ENCODE measurements at places on chromosomes 3 and 15.

GRCh38 chr15:40825661-40826422 is 2.7 kb downstream of the PPP1R14D start:
- no peak for DNase-seq

- DNase-seq: no peak
Observed at GRCh38 chr15:68910341-68910740, 20.0 kb upstream of the SPESP1 start.

- no peak for DNase-seq
Observed at GRCh38 chr15:56383010-56383409, 17.8 kb downstream of the TEX9 start.

- DNase-seq: no peak
Observed at GRCh38 chr3:126358038-126358815, 1.0 kb upstream of the KLF15 start.

GRCh38 chr15:78840661-78841375 is 29.6 kb upstream of the ADAMTS7 start:
- DNase-seq: no peak

- no peak for DNase-seq
Observed at GRCh38 chr3:29827756-29828155, 546.9 kb downstream of the RBMS3 start.

DNA sequence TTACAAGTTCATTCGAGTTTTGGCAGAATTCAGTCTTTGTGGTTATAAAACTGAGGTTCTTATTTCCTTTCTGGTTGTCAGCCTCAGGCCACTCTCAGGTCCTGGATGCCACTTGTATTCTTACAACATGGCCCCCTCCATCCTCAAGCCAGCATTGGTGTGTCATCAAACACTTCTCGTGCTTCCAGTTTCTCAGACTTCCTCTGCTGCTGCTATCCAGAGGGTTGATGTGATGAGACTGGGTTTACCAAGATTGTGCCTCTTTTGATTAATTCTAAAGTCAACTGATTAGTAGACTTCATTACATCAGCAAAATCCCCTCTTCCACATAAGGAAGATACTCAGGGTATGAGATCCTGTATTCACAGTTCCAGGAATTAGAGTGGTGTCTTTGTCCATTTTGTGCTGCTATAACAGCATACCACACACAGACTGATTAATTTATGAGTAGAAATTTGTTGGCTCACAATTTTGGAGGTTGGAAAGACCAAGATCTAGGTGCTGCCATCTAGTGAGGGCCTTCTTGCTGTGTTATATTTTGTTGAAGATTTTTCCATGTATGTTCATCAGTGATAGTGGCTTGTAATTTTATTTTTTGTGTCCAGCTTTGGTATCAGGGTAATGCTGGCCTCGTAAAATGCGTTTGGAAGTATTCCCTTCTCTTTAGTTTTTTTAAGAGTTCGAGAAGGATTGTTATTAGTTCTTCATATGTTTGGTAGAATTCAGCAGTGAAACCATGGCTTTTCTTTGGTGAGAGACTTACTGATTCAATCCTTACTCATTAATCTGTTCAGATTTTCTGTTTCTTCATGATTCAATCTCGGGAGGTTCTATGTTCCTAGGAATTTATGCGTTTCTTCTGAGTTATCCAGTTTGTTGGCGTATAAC is 11.1 kb downstream of the LRCH3 start:
- peak; percentile 52 for DNase-seq

DNA sequence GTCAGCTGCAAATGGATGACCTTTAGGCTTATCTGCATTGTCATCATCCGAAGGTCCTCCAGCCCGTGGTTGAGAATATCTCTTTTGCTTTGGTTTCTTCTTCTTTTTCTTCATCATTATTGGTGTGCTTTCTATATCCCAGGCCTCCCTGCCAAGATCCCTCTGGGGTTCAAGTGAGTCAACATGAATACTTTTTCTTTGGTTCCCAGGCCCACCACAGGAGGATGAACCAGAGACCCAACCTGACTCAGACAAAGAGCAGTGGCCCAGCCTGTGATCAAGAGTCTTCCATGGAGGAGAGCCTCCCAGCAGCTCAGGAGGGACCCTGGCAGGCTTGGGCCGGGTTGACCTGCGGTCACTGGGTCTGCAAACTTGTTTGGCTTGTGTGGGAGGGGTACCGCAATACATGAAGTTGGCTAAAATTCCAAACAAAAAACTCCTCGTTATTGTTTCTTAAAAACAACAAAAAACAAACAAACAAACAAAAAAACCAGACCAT is 104.2 kb downstream of the MAP4 start:
- no peak for DNase-seq

GRCh38 chr3:150739200-150739863 is 23.6 kb downstream of the SIAH2 start:
- no peak for DNase-seq

DNA sequence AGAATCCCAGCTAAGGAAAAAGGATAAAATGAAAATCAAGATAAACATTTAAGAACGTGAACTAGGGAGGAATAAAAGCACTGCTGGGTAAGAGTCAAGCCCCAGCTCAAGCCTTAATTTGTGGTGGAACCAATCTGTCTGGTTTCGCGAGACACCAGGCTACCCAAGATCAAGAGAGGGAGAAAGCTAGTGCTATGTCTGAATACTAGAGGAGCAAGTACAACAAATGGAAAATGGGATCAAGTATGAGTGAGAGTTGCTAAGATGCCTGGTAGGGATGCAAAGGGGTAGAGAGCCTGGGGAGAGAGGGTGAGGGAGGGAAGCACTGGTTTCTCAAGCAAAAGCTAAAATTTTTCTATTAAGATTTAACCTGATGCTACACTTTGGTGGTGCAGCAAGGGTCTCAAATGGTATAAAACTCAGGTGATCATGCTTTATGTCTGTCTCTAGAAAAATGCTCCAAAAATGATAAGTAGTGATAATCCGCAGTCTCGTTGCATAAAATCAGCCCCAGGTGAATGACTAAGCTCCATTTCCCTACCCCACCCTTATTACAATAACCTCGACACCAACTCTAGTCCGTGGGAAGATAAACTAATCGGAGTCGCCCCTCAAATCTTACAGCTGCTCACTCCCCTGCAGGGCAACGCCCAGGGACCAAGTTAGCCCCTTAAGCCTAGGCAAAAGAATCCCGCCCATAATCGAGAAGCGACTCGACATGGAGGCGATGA is 1.7 kb upstream of the SETD5 start:
- no peak for DNase-seq

DNA sequence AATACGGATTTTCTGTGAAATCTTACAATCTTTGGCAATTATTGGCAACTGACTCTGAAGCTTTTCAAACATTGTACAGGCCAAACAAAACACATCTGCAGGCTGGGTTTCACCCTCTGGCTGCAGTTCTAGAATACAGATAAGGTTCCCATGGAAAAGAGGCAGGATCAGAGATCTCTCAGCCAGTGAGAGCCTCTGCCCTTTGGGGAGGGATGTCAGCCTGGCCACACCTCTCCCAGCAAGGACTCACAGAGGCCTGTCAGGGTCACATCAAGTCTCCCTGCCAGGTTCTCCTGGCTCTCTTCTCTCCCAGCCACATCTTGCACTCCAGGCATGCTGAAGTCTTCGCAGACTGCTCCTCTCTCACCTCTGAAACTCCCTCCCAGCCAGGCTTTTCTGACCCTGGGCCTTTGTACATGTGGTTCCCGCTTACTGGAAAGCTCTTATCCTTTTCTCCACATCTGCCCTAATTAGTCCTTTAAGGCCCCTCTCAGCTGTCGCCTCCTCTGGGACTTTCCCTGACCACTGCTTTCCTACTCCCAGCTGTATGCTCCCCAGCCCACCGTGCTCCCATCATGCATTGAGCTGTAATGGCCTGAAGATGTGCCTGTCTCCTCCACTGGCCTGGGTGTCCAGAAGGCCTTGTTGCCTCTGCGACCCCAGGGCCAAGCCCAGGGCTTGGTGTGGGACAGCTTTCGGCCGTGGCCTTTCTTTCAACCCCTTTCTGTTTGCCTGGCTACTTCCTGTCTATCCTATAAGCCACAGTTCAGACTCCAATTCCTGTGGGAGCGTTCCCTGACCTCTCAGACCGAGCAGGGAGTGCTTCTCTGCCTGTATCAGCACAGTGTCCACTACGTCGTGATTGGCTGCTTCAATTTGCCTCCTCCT is 4.3 kb downstream of the RBP1 start:
- no peak for DNase-seq

DNA sequence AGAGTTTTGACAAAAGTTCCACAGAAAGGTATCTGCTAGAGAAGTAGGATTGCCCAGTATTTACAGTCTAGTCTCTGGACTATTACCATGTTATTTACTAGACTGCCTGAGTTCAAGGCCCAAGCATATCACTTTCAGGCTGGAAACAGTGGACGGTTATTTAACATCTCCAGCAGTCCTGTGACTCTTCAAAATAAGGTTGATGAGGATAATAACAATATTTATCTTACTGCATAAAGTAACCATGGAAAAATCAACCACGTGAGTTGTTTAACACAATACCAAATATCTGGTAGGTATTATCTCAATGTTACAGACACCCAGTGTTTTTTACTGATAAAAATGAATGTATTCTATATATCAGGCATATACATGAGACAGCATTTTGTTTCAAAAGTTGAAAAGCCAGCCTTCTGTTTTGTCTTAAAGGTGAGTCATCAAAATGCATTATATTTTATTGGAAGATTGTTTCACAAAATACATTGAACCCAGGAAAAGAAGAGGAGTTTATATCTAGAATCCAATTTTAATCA is 535.8 kb downstream of the TBL1XR1 start:
- no peak for DNase-seq

DNA sequence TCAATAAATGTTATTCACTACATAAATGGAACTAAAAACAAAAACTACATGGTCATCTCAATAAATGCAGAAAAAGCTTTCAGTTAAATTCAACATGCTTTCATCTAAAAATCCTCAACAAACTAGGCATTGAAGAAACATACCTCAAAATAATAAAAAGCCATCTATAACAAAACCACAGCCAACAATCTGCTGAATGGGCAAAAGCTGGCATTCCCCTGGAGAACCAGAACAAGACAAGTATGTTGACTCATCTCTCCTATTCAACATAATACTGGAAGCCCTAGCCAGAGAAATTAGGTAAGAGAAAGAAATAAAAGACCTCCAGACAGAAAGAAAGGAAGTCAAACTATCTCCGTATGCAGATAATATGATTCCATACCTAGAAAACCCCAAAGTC is 759.9 kb downstream of the EPHA3 start:
- no peak for DNase-seq

- DNase-seq: no peak
Observed at GRCh38 chr3:71184252-71184651, 399.3 kb downstream of the FOXP1 start.

DNA sequence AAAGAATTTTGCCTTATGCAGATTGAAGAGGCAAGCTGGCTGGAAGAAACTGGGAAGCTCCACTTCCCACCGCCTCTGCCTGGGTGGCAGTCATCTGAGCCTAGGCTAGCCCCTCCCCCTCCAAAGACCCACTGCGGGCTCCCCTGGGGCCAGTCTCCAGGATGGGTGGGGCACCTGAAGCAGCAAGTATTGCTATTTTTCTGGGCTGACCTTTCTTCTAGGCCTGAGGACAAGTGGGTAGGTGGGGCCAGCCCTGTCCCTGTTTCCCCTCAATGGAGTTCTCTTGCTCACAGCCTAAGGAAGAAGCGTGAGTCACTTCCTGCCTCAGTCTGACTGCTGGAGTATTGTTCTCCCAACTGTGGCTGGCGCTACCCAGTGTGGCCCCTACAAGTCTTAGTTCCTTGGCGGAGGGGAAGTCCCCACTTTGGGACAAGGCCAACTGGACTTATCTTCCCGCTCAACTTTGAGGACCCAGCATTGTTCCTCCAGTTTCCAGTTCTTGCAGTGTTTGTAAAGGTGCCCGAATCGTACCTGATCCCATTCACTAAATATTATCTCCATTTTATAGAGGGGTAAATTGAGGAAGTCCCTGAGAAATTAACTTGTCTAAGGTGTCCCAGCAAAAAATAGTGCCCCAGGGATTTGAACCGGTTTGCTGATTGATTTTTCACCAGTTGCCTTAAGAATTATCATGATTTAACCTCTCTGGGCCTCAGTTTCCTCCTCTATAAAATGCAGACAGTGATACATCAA is 1.4 kb downstream of the FURIN start:
- peak; percentile 47 for DNase-seq

DNA sequence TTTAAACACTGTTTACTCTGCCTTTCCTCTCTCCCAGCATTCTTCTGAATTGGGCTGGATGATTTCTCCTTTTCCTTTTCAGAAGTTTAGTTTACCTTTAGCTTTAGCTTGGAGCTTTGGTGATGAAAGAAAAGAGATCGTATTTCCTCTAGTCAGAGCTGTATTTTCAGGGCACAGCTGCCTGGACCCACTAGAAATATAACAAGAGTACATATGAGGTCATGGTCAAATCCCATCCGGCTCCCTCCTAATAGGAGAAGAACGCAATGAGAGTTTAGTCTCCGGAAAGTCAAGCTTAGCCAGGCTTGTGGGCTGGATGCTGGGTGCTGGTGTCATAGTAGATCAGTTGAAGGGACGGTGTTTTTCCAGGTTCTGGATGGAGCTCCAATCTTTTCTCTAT is 177.1 kb upstream of the PFN2 start:
- no peak for DNase-seq

DNA sequence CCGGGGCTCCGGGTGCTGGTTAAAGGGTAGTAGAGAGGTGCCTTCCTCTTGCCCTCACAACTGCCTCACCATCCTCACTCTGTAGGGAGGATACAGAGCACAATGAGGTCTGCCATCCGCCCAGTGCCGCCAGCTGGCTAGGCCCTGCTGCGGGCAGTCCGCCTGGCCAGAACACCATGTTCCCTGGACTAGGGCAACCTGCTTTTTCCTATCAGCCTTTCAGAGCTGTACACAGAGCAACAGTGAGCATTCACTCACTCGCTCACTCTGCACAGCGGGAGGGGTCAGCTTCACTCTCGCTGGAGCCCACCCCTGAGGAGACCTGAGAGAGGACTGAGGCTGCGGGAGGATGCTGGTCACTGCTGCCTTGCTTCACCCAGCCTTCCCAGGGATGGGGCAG is 218.7 kb upstream of the CHRNA7 start:
- DNase-seq: no peak

DNA sequence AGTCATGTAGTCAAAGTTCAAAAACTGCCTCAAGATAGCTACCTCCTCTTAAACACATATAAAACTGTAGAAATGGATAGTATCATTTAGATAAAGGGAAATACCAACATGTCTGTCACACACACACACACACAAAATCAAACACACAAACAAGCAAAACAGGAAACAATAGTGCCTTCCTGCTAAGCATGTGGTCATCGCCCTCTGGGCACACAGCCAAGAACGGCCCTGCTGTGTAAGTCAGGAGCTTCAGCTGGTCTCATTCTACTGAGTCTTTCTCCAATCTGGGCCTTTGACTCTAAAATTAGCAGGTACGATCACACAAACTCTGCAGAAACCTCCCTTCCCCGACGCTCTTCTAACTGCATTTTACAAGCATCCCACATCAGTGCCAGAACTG is 272.2 kb upstream of the CHRNA7 start:
- no peak for DNase-seq

DNA sequence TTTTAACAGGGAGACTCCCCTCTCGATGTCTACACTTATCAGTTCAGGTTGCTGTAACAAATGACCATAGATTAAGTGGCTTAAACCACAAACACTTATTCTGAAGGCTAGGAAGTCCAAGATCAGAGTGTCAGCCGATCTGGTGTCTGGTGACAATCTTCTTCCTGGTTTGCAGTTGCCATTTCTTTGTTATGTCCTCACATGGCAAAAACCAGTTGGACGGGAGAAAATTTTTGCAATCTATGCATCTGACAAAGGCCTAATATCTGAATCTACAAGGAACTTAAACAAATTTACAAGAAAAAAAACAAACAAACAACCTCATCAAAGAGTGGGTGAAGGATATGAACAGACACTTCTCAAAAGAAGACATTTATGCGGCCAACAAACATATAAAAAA is 116.9 kb upstream of the FOXB1 start:
- no peak for DNase-seq

All from activated CD4-positive, alpha-beta T cell treated with anti-CD3 and anti-CD28 coated beads, Interleukin-2, amount 10 ng/mL, durations not matched to agents 7 days and 5 days (primary cell).